ENCODE measurements at places on chromosomes 5 and 9.

DNA sequence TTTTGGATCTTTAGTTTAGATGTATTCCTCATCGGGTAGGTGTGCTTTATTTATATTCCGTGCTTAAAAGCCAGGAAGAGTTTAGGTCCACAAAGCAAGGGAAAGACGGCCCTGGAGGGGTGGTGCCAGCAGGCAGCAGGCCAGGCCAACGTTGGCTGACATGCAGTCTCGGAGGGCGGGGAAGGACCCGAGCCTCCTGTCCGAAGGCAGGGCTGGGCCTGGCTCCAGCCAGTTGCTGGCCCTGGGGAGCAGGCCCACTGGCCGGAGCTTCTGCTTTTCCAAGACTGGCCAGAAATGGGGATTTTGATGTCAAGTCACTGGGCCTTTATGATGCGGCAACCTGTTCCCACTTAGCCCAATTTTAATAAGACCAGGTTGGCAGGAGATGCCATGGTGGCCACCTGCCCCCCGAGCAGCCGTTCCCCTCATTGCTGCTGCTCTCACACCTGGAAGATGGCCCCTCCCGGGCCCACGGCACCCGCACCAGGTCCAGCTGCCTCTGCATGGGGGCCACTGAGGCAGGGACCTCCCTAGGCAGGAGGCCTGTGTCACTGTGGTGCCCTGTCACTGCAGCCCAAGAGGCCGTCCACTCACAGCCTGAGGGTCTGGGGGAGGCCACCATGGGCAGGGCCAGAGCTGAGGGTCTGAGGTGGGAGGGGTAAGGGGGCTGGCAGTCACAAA, 23.2 kb downstream of the LPCAT1 start:
- no peak for DNase-seq

- no peak for DNase-seq
These were observed 180.6 kb downstream of the SNCAIP start for GRCh38 chr5:122492675-122493074.

DNA sequence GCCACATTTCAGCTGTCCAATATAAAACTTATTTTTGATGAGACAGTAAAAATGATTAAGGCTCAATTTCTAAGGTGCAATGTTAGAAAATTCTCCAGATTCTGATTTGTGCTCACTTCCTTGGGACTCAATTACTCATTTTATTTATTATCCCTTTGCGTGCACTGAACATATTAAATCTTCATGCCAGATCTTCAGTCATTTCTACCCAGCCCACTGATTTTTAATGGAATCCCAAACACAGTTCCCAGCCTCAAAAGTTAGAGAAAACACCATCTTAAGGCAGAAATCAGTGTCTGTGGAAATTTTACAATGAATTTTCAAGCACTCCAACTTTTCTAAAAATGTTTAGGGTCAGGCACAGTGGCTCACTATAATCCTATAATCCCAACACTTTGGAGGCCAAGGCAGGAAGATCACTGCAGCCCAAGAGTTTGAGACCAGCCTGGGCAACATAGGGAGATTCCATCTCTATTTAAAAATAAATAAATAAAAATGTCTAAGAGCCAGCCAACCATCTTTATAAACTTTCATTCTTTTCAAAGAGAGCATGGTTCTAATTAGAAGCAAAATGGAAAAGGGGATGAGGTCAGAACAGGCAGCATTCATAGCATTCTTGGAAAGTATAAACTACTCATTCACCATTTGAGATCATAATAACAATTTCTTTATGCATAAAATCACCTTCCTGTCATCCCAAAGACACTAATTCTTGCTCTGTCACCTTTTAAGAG, 53.7 kb downstream of the TLE1 start:
- DNase-seq, result no peak

GRCh38 chr9:7452378-7452777, 347.2 kb downstream of the DMAC1 start:
- no peak for DNase-seq

GRCh38 chr5:143427122-143427735, 23.7 kb upstream of the NR3C1 start:
- DNase-seq, result no peak

- no peak for DNase-seq
These were observed 8.4 kb upstream of the URM1 start for GRCh38 chr9:128362774-128363173.

DNA sequence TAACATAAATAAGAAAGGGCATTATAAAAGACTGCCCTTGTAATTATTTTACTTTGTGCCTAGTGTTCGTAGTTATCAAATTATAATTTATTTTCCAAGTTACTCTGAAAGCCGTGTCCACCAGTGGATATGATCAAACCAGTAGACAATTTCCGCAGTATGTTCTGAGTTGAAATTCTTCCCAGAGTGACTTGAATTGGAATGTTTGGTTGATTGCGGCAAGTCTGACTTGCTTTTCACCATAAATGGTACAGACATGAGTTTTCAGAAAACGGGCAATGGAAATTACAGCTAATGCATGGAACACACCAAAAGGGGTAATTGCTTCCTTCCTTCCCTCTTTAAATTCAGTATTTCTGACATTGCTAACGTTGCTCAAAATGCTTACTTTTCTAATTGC, 56.6 kb downstream of the CHSY3 start:
- DNase-seq, result no peak

DNA sequence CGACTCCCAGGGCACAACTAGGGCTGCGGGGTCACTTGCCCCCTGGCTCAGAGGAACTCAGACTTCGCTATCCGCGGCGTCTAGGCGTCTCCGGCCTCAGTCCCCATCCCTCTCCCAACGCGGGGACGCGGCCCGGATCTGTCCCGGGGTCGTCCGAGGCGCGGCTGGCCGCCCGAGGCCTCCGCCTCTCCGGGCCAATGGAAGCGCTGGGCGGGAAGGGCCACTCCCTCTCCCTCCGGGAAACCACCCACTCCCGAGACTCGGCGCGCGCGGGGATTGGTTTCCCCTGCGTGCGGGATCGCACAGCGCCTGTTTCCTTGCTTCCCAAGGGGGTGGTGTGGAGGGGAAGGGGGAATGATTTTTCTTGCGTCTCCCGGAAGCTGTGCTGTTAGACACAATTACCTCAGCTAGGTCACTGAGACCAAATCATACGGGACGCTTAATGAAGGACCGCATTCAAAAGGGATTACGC, 38.3 kb downstream of the NR2F1 start:
- no peak for DNase-seq

- DNase-seq, result no peak
These were observed 315 bp upstream of the GPR150 start for GRCh38 chr5:95619514-95620029.

DNA sequence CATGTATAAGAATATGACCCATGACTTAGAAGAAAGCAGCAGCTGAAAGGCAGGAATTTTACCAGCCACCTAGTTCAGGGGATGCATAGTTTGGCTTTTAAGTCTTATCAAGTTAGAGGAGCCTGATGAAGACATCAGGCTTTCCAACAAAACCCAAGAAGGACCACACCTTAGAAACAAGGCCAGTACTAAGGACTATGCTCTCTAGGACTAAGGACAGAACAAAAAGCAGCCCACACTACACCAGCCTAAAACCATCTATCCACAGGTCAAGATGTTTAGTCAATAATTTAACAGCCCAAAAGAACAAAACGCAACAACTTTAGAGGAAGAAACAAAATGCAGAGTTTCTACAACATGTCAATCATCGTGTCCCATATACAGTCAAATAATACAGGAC, 408.9 kb upstream of the RGMB start:
- no peak for DNase-seq

- DNase-seq, result no peak
These were observed 23.9 kb upstream of the TERT start for GRCh38 chr5:1318659-1319251.

- no peak for DNase-seq
These were observed 4.4 kb downstream of the ABL1 start for GRCh38 chr9:130839132-130840111.

- DNase-seq, result peak; percentile 47
These were observed 25.2 kb downstream of the SLC28A3 start for GRCh38 chr9:84315278-84315877.

- DNase-seq, result no peak
These were observed 389.4 kb downstream of the CDH9 start for GRCh38 chr5:26649000-26649399.

DNA sequence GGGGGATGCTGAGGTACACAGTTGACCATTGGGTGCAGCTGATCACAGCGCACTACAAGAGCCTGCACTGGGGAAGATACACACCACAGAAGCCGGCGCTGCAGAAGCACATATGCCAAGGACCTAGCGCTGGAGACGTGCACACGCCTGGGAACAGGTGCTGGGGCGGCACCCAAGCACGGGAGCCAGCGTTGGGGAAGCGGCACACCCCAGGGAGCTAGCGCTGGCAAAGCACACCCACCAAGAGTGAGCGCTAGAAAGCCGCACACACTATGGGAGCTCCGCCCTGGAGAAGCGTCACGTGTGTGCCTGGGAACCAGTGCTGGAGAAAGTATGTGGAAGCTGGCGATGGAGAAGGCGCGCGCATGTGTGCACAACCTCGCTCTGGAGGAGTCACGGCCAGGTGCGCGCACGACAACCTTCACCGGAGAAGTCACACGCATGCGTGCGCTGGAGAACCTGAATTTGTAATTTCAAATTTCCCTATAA, 4.5 kb downstream of the FANCC start:
- DNase-seq, result no peak

- peak; percentile 52 for DNase-seq
These were observed 23.9 kb downstream of the C5orf15 start for GRCh38 chr5:133944263-133945185.

- DNase-seq, result no peak
These were observed 8.0 kb downstream of the KCNN2 start for GRCh38 chr5:114369680-114370417.

GRCh38 chr5:41211417-41211816, 1.9 kb downstream of the C6 start:
- DNase-seq, result no peak

GRCh38 chr9:92001244-92001643, 51.2 kb upstream of the ROR2 start:
- no peak for DNase-seq

GRCh38 chr5:110055302-110055701, 365.6 kb downstream of the MAN2A1 start:
- no peak for DNase-seq

- no peak for DNase-seq
These were observed 15.4 kb downstream of the IL9 start for GRCh38 chr5:135880278-135880677.

DNA sequence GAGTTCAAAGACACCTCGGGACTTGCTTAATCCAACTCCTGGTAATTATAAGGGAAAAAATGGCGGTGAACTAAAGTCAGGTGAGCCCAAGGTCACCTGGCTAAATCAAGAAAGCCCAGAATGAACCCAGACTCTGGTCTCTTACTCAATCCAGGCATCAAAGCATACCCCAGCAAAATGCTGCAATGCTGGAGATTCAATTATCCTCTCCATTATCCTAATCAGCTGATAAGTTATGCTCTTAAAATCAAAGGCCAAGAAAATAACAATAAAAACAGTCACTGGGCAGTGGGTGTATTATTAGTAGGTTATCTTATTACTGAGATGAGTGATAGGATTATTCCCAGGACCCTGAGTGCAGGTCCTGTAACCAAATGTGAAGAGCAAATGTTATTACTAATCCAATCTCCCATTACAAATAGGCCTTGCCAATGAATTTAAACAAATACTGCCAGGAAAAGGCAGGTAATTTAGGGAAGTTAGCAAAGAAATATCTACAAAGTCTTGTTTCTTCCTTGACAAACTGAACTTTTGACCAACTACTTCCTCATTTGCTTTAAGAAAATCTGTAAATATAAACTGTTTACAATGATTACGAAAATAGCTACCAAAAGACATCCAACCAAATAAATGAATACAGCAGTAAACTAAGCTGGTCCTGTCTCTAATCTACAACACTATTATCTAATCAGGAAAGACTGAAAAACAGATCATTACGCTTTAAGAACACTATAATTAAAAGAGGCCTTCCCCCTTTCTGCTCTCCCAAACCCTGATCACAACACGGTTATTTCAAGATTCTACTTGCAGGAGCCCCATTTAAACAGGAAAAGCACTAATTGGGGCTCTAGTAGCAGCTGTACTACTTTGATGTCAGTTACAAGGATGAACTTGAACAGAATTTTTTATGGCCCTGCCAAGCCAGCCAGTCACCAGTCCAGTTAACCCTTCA, 103.2 kb downstream of the MED27 start:
- no peak for DNase-seq

GRCh38 chr5:38447786-38448185, 108.7 kb downstream of the LIFR start:
- DNase-seq, result no peak

GRCh38 chr5:132901730-132902129, 28.3 kb downstream of the LEAP2 start:
- no peak for DNase-seq

- no peak for DNase-seq
These were observed 424.1 kb downstream of the TLR4 start for GRCh38 chr9:118128313-118128712.

- no peak for DNase-seq
These were observed 12.4 kb downstream of the UBAP1 start for GRCh38 chr9:34190996-34191892.

- no peak for DNase-seq
These were observed 1113.3 kb downstream of the PTPRD start for GRCh38 chr9:9499546-9499945.

DNA sequence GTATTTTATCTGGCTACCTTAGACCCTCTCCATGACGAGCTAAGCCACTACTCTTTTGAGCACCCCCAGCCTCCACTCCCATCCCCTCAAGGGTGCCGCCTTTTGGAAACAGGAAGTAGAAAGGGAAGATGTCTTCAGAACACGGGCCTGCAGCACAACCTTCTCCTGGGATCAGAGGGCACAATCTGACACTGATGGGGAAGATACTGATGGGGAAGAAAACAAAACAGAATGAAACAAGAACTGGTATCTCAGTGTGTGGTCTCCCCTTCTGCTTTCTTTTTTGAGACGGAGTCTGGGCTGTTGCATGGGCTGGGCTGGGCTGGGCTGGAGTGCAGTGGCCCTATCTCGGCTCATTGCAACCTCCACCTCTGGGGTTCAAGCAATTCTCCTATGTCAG, 539.7 kb upstream of the DAP start:
- no peak for DNase-seq

DNA sequence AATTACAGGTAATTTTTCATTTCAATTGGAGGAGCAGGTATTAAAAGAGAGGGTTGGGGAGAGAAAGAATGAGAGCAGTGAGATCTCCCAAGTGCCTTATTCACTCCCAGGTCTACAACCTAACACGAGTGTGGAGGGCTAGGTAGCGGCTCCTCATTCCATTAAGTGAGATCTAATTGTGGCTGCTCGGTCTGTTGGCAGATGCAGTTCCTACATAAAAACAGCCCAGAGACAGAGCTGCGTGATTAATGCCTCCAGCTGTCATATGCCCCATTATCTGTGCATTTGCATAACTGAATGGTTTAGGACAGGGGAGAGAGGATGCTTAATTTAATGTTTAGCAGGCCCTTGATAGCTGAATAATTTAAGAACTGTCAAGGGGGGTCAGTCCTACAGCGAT, 100.5 kb downstream of the PSAT1 start:
- no peak for DNase-seq

DNA sequence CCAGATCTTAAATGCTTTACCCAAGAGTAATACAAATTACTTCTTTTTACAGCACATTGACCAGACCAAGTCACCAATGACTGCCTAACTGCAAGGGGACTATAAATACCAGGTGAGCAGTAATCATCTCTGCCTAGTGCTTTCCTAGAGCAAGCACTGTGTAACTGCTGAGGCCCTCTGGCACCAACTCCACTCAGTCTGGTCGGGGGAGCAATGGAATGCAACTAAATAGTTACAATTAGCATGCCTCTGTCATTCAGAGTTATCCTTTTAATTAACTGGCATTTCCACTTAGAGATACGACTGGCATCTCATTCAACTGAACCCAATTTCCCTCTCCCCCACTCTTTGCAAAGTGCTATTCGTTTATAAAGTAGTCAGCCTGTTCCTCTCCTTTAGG, 1309.1 kb upstream of the DMAC1 start:
- no peak for DNase-seq

- DNase-seq, result no peak
These were observed 42.2 kb upstream of the ALDOB start for GRCh38 chr9:101477736-101478135.

Data from stimulated activated CD4-positive, alpha-beta T cell treated with anti-CD3 and anti-CD28 coated beads, TNF-alpha, amount 100 ng/mL, for 24 hours (primary cell).